ENCODE measurements at places on chromosomes 16 and 17.

GRCh38 chr16:22635357-22635761 is 124.7 kb downstream of the NPIPB5 start:
- no peak for DNase-seq

- no peak for DNase-seq
Measured at GRCh38 chr16:6644916-6645315, 687.7 kb upstream of the RBFOX1 start.

DNA sequence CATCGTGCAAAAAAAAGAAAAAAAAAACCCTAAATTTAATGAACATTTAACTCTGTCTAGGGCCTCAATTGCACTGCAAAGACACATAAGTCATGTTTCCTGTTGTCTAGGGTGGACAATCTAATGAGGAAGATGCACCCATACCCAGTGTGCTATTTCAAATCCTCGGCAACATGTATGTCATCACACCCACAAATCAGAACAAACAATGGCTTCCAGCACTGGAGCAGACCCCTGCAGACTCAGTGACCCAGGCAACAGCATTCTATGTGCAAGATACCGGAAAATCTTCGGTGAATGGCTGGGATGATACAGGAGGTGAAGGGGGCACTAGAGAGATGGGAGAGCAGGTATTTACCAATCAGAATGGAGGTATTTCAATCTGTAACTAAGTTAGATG is 221.7 kb upstream of the XYLT1 start:
- DNase-seq = no peak

GRCh38 chr16:80611930-80612327 is 71.1 kb downstream of the DYNLRB2 start:
- DNase-seq = no peak

GRCh38 chr17:75614006-75614405 is 19.2 kb upstream of the SMIM5 start:
- DNase-seq = no peak

DNA sequence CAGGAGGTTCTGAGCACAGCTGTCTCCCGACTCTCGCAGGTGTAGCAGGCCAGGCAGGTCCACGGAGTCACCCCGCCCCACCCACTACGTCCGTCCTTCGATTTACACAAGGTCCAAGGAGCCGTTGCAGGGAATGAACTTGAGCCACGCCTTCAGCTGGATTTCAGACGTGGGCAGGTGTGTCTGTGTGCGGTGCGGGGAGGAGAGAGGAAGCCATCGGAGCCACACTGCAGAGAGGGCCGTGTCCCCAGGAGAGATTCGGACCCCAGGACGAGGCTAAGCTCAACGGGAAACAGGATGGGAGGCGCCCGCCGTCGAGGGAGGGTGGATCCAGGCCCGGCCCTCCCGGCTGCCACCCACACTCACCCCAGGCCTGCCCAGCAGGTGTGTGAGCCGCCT is 50.3 kb downstream of the RPH3AL start:
- DNase-seq = no peak

- no peak for DNase-seq
Measured at GRCh38 chr16:22782314-22782713, 31.6 kb upstream of the HS3ST2 start.

DNA sequence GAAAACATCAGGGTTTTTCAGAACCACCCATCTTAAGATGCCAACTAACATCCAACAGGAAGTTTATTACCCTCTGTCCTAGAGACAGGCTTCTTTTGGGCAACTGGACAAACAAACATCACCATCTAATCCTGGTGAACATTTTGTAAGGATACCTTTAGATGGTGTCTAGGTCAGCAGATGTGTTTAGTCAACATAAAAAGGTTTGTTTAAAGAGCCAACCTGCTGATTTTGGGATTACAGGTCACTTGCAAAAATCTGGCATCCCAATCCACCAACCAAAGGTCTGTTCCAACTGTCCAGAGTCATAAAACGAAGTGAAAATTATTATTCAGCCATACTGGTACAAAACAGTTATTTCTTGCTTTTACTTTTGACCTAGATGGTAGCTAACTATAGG is 145.2 kb upstream of the C17orf78 start:
- no peak for DNase-seq

DNA sequence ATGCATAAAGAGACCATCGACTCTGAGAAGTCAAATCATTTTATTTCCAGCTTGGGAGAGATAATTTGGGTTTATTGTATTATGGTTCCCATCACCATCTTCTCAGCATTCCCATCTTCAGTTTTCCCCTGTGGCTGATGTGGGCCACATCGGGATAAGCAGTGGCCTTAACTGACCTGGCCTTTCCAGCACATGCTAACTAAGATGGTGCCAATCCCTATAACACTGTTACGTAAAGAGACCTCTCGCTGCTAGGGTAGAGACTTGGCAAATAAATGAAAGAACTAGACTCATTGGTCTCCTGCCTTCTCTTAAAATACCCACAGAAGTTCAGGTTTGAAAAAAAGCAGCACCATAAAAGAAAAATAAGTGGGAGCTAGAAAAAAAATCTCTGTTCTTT is 49.4 kb downstream of the VPS35L start:
- no peak for DNase-seq

DNA sequence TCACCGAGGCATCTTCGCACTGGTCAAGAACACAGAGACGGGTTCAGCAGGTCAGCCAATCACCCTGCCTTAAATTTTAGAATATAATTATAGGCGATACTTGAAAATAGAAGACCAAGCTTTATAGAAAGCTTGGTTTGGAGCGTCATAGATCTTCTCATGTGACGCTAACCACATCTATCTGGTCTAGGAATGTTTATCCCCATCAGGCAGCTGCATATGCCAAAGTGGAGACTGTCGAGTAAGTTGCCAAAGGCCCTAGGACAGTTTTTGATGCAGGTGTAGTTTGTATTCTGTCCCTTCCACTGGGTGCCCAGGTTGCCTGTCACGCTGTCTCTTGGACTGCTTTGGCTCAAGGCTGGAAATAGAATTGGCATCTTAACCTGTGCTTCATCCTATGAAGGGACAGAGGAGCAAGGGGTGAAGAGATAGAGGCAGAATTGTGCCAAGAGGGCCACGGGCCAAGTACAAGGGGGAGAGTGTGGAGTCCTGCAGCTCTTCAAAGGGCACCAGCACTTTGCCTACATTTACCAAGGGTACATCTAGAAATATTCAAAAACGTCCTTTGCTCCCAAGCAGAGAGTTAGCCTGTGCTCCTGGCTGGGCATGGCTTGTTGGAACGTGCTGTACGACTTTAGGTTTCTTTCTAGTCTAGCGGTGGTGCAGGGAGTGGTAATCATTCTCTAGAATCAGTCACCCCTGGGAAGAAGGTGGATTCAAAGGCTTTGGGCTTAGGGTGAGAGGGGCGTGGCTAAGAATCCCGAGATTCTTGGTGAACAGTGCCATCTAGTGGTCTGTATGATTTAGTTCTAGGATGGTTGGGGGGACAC is 5.3 kb upstream of the WIPI1 start:
- DNase-seq = peak; percentile 77

DNA sequence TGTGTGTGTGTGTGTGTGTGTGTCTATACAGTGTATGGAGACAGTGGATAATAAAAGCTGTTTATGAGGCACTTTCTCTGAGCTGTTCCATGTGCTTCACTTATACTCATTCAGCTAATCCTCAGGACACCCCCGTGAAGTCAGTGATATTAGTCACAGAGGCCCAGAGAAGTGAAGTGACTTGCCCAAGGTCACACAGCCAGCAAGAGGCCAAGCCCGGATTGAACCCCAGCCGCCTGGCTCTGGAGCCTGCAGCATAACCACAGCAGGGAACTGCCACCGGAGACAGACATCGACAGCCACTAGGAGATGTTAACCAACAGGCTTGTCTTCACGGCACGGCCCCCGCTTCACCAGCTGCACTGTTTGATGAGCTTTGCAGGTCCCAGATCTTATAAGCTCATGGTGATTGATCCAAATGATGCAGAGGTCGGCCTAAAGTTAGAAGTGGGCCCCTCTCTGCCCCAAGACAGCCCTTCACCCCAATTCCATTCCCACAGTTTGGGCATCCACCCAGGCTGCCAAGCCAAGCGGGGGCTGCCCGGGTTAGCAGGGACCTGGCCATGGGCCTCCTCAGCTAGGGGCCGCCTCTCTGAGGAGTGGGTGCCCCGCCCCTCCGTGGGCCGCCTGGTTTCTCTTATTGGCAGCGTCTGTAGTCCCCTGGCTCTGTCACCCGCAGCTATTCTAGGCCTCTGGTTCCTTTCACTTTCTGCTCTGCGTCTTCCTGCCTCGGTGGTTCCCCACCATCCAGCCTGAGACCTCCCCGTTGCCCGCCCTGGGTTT is 30.9 kb downstream of the SOCS1 start:
- peak; percentile 79 for DNase-seq

GRCh38 chr17:55527540-55528118 is 16.4 kb upstream of the SMIM36 start:
- no peak for DNase-seq

DNA sequence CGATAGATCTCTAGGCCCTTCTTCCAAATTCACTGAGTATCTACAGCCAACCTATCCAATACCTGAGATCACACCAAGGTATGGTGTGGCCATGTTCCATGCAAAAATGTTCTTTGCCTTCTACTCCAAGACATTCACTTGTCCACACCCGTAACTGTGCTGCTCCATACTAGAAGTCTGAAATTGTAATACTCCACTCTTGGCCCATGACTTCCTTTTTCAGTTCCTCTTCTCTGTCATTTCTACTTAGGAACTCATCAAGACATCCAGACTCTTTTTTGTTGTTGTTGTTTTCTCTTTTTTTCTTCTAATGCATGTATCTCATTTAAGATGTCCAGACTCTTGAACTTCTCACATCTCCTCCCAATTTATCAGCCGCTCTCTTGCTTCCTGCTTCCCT is 42.5 kb upstream of the KSR1 start:
- no peak for DNase-seq

GRCh38 chr17:60256174-60256573 is 106.4 kb downstream of the CA4 start:
- DNase-seq = no peak

DNA sequence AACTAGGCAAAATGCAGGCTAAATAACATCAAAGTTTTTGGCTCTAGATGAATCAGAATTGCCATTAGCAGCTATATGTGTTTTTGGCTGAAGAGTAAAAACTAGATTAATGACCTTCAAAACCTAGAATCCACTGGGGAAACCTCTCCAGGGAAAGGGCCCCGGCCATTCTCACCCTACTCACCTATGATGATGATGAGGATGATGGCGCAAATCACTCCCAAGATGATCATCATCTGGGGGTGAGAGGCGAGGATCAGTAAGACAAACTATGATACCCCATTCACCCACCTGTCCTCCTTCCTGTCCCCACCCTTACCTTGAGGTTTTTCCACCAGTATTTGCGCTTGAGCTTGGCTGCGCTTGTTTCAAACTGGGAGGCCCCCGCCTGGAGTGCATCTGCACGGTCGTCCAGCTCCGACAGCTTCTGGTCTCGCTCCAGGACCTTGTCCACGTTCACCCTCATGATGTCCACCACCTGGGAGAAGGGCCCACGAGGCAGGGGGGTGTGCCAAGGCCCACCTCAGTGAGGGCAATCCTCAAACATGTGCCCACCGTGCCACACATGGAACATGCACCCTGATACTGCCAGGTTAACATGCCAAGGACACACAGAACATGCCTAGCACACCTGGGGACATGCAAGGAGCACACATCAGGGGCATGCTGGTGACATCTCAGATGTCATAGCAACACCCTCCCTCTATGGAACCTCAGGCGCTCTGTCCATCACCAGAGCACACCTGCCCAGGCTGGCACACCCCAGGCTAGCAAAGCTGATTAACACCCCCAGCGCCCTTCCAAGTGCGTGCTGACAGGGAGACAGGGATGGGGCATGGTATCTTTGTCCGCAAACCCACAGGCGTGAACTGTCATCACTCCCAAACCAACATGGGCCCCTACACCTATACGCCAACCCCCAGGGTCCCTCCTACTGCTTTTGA is 1.2 kb downstream of the VAMP2 start:
- no peak for DNase-seq

DNA sequence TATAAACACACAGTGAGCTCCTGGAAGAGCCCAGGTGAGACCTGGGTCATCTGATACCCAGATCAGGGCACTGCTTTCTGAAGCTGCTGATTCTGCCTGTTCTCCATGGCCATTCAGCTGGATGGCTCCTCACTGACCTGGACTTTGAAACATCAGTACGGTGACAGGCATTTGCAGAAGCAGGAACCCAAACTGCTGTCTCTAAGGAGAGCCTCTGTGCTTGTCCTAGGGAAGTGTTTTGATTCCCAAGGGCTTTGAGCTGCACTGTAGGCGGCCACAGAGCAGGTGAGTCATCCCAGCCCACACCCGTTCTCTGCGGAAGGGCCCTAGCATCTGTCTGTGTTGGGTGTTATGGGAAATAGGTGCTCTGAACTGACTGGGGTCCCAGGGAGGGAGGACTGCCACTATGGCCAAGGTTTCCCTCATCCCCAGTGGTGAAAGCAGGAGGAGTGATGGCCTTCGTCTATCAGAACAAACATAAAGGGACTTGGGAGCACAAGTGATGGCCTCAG is 60.7 kb upstream of the ADCY9 start:
- DNase-seq = no peak

- no peak for DNase-seq
Measured at GRCh38 chr17:73909186-73909585, 264.9 kb upstream of the SDK2 start.

DNA sequence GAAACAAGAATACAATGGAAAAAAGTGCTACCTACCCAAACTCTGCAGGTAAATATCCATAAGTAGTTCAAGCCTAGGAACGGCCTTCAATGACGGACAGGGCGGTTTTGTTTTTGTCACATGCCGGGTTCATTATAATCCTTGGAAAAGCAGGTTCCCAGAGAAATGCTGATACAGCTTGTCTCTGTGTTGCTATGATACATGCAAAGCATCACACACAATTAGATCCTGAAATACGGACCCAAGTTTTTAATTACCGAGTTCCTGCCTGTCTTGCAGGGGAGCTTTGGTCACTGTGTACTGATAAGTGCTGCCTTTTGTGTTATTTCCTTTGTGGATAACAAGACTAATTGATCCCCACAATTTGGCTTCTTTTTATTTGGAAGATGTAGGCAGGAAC is 217.4 kb downstream of the HAPSTR1 start:
- DNase-seq = no peak

GRCh38 chr17:56751145-56751738 is 82.5 kb downstream of the C17orf67 start:
- DNase-seq = no peak

DNA sequence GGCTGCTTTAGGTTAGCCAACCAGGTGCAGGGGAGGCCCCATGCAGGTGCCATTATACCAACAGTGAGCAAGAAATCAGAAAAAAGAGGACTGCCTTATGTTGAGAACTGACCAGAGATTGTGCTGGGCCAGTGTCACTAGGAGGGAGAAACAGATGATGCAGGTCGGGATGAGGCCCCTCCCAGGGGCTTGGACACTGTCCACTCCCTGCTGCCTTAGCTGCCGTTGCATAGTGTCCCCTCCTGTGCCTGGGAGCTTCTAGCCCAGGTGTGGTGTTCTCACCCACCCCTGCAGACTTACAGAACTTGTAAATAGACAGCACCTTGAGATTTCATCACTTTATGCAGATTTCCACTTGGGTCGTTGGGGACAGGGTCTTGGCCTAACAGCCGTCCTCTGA is 36.7 kb downstream of the PLD6 start:
- no peak for DNase-seq
